ENCODE measurements at places on chromosomes 3 and 15. TPM values are rescaled to one million over a fixed set of nuclear protein-coding genes. Genes with fewer than 3 reads are reported as not detected.

- DNase-seq = no peak
These were observed 38.6 kb downstream of the SUCNR1 start for GRCh38 chr3:151912028-151912427.

- no peak for DNase-seq
These were observed 35.2 kb upstream of the USP3 start for GRCh38 chr15:63469190-63469589.

DNA sequence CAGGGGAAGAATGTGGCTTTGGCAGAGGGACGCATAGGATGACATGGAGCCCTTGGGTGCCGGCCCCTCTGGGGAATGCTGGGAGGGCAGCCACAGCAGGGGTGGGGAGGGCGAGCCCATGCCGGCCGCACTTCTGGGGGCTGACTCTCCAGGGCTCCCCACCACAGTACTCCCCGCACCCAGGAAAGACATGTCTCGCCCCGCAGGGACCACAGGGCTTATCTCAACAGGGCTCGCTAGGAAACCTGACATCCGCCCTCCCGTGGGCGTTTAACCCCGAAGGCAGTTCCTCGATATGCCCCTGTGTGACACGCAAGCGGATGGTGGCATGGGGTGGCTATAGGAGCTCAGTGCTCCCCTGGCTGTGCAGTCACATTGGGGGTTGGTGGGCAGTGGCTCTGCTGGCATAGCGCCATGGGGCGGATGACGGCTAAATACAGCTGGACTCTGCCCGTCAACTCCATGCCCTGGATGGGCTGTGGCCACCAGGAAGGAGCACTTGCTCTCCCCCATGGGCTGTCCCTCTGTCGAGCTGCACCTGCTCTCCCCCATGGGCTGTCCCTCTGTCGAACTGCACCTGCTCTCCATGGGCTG lies 141.4 kb downstream of the ADAMTS17 start:
- no peak for DNase-seq

- DNase-seq = no peak
These were observed 7.3 kb downstream of the TRA2B start for GRCh38 chr3:185930393-185931107.

DNA sequence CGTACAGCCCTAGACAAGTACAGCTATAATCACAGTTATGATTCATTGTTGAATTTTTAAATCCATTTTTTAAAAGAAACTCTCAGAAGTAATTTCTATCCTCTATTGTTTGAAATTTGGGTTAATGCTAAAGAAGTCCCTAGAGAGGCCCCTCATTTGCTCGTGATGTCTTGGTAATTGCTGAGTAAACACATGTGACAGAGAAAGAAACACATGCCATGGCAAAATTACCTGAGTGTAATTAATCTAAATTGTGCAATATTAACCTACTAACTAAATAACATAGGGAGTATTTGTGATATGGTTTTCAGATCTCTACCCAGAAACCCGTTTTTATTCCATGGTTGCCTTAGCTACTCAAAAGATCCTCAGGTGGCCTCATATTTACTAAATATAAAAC lies 10.8 kb downstream of the NEK10 start:
- no peak for DNase-seq

GRCh38 chr3:157588386-157589060 lies 85.3 kb upstream of the VEPH1 start:
- no peak for DNase-seq

Gene SNTN
- not detected for total RNA-seq
